ENCODE measurements at places on chromosomes 5 and 9. TPM values are rescaled to one million over a fixed set of nuclear protein-coding genes. Genes with fewer than 3 reads are reported as not detected.
A peak's percentile ranks its signal among the peaks of the same experiment; 100 is the strongest.

TAF11L11 gene
- not detected for polyA plus RNA-seq

DNA sequence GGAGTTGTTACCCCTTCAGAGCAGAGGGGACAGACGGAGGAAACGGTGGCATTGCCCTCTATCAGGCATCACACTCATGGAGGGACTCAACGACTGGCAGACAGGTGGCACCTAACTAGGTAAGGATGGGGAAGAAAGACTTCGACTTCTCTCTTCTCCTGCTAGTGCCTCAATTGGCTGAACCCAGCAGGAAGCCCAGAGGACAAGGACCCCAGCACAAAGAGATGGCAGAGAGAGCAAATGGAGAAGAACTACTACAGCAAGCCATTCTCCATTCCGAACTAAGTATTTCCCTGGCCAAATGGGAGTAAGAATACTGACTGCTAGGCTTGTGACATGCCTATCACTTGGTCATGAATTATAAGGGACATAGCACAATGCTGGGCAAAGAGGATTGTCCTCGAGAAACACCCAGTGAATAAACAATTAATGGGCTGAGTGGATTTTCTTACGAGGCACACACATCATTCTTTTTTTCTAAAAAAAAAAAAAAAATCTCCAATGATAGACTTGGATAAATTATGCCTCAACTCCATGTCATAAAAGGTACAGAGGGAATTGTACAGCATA is 35.3 kb upstream of the CPEB4 start:
- no peak for DNase-seq

- peak; percentile 94 for DNase-seq
These were observed 9.3 kb downstream of the PRR7 start for GRCh38 chr5:177455661-177456590.

SPINK6 gene
- polyA plus RNA-seq, result not detected

- no peak for DNase-seq
These were observed 29.9 kb downstream of the FAM219A start for GRCh38 chr9:34428325-34428958.

CXCL14 gene
- polyA plus RNA-seq, result 1.9 TPM

- no peak for DNase-seq
These were observed 329.7 kb downstream of the CWC27 start for GRCh38 chr5:65098393-65098792.

DNA sequence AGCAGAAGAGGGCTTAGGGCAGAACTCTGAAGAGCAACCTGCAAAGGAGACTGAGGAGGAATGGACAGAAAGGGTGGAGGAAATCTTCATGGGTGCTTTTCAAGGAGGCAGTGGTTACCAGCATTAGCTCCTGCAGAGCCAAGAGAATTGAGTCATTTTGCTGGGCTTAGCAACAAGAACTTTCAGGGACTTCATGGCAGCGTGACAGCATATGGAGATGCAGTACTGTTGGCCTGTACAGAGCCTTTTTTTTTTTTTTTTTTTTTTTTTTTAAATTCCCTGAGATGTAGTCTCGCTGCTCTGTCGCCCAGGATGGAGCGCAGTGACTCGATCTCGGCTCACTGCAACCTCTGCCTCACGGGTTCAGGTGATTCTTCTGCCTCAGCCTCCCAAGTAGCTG is 296.0 kb upstream of the DMRT1 start:
- DNase-seq, result no peak

Measured in cardiac muscle cell (in vitro differentiated cells and primary cell).